ENCODE measurements at places on chromosomes 6 and 20.

- DNase-seq: no peak
Observed at GRCh38 chr6:10597499-10598001, 76.4 kb downstream of the GCNT2 start.

DNA sequence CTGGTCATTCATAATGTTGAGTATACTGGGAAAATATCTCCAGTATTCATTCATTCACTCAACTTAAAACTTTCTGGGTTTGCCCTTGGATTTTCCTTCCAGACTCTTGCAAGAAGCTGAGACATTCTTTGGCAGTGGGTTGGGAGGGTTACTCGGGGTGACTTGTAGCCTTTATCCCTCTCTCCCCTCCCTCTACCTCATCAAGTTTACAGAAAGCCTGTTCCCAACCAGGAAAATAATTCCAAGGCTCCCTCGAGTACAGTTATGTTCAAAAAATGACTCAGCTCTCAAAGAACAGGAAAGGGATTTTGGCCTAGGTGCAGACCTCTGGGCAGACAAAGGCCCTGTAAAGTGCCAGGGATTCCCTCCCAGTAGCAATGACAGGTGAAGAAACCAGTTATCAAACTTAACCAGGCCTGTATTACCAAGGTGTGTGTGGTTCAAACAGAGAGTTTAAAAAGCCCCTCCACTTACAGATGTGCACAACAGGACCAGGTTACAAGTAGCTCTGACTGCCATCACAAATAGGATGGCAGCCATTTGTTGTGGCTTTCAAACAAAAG lies 22.2 kb downstream of the FKBP1A start:
- DNase-seq: no peak

DNA sequence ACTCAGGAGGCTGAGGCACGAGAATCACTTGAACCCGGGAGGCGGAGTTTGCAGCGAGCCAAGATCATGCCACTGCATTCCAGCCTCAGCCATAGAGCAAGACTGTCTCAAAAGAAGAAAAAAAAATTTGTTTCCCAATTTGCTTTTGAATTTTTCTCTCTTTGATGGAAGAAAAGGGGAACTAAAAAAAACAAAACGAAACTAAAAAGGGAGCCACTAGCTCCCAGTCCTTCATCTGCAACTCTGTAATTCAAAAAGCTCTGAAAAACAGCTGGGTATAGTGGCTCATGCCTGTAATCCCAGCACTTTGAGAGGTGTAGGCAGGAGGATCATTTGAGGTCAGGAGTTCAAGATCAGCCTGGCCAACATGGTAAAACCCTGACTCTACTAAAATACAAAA lies 9.5 kb downstream of the OVOL2 start:
- DNase-seq: no peak

DNA sequence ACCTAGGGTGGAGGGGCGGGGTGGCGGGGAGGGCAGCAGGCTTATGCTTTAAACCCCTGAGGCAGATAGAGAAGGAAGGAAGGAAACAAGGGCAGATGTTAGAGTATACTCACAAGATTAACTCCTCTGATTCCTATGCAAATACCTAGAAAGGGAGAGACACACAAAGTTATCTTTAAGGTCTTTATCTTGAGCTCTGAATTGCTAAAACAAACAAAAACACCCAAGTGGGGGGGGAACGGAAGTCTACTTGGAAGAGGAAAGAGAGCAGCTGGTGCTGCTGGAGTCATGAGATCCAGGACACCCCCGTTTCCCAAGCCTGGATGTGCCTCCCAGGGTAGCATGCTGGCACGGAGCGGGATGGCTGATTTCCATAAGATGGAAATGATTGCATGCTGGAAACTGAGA lies 43.4 kb downstream of the PLAGL1 start:
- DNase-seq: no peak

DNA sequence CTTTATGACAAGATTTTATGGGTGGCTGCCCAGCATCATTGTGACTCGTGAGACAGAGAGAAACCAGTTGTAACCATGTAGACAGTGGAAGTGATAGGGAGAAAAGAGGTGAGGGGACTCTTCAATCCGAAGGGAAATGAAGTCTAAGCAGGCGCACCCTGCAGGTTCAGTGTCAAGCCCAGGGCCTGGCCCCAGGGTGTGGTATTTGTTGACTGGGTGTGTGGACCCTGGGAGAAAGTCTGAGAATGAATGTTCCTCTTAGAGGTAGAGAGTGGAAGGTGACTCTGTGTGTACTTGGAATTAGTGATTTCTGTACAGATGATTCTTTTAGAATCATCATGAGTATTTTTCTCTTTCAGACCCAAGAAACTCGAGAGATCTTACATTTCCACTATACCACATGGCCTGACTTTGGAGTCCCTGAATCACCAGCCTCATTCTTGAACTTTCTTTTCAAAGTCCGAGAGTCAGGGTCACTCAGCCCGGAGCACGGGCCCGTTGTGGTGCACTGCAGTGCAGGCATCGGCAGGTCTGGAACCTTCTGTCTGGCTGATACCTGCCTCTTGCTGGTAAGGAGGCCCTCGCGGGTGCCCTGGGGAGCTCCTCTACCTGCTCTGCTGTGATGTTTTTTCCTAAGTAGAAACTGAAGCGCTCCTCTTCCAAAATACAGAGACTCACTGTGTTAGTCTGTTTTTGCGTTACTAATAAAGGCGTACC lies 68.0 kb downstream of the PTPN1 start:
- DNase-seq: no peak

DNA sequence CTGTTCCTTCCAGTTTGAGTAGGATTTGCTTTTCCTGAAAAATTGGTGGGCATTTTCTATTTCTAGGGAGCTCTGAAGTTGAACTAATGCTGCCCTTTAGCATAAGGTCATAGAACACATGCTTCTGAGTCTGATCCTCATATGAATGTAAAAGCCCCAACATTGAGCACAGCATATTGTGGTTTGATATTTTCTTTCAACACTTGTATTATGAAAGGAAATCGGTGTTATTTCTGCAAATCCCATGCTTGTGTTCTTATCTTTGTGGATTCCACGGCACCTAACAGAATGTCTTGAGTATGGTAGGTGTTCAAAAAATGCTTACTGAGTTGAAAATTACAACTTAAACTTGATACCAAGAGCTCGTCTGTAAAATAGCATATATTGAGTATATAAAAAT lies 85.8 kb downstream of the TRMT11 start:
- no peak for DNase-seq

GRCh38 chr6:28982476-28983266 lies 22.4 kb downstream of the ZNF311 start:
- DNase-seq: peak; percentile 63
